ENCODE measurements at places on chromosomes 6 and 20.

DNA sequence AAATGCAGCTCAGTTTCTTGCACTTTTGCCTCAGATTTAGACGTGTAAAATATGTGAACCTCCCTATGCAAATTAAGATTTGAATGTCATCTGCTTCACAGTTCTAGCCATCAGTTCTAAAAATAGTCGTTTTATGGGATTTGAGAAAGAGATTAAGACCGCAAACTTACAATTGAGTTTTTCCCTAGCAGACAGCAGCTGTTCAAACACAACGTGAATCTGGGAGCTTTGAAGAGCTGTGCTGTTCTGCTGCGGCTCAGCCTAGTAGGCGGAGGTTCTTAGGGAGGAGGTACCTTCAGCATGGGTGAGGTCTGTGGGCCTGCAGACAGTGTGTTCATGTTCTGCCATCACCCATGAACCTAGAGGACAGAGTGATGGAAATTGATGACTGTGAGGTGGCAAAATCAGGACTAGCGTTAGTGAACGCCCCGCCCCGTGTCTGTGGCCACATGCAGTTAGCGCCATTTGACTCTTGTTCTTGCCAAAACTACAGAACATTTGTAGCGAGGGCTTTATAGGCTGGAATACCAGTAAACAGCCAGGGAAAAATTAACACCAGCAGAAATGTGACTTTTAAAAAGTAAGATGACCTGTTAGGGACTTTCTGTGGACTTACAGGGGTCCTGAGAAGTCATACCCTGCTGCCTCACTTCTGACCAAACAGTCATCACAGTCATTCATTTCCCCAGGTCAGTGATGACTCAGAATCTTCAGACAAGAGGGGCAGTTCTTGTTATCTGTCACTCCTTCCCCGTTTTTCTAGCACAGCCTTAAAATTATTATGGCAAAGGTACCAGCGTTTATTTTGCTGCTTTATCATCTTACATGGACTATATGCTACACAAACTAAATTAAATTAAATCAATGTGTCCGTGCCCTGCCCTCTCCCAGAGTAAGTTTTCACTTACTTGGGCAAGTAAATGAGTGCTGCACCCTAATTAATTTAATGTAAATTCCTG, 84.3 kb upstream of the TMEM181 start:
- no peak for DNase-seq

DNA sequence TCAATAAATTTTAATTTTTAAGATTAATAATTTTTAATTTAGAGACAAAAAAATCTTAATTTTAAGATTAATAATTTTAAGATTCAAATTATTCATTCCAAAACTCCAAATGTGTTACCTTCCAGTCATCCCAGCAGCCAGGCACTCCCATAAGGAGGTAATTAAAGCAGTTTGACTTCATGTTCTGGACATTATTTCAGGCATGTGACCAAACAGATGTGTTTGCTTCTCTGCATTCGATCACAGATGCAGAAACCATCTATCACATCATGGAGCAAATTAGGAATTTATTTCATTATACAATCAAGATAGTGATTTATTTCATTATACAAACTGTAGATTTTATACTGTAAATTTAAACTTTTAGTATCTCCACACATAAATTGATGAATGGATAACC, 150.3 kb downstream of the AKAP7 start:
- no peak for DNase-seq

DNA sequence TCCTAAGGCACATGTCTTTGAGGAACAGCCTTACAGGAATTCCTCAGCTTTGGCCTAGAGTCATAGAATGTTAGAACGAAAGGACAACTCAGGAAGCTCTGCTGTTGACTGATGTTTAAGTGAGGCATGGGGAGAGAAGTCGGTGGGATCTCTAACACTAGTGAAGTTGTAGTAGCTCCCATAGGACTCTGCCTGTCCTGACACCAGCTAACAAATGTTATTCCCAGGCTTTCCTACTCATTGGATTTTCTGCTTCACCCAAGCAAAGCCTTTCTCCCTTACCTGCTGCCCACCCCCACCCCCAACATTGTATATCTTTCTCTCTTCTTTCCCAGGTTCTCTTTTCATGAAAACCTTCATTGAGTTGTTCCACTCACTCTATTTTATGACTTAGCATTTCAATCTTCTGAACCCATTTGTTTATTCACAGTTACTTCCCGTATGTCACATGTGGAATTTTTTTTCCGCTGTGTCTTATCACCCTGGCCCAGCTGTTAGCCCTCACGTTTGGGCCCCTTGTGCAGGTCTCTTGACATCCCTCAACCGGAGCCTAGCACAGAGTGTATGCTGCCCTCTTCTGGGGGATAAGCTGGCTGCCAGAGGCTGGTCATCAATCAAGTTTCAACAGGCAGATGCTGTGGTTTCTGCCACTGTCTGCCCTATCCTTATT, 39.2 kb upstream of the RNF8 start:
- no peak for DNase-seq

- no peak for DNase-seq
Measured at GRCh38 chr6:47380251-47380650, 70.5 kb upstream of the TNFRSF21 start.

DNA sequence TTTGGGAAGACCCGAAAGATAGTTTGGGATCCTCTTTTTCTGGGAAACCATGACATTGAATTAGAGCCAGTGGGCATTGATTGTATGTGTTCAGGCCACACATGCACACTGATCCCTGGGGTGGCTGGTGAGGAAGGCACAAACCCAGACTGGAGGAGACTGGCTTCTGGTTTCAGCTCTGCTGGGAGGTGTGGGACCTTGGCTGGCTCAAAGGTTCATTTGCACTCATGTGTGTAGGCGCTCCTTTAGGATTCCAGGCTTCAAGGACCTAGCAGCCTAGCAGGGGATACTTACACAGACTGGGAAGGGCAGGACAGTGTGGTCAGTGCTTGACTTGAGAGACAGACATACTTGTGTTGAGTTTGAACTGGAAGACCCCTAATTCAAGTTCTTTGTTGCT, 7.2 kb downstream of the RIN2 start:
- no peak for DNase-seq

- DNase-seq = no peak
Measured at GRCh38 chr6:21026576-21027273, 492.5 kb downstream of the CDKAL1 start.

DNA sequence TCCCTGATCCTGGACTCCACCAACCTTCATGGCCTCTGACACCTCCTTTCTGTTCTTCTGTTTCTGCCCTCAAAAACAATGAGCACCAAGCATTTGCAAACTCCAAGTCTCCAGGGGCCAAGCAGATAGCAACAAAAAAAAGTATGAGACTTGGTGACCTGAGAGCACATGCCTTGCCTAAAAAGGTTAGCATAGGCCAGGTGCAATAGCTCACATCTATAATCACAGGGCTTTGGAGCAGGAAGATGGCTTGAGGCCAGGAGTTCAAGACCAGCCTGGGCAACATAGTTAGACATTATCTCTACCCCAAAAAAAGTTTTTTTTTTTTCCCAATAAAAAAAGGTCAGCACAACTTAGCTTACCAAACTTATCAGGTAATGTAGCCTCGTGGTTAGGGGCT, 13.7 kb upstream of the HM13 start:
- no peak for DNase-seq

DNA sequence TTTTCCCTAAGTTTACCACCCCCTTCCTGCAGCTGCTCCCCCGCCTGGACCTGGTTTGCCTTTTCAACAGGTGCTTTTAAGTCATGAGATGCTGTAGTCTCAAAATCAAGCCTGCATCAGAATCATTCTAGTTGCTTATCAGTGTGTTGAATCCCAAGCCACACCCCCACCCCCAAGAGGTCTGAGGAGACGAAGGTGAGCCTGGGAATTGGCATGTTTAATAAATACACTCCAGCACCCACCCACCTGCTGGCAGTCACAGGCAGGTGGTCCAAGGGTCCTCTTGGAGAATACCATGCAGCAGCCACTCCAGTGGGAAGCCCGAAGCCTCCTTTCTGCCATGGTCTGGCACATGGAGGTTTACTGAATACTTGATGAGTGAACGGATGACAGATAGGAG, 1.1 kb upstream of the ADIG start:
- no peak for DNase-seq

DNA sequence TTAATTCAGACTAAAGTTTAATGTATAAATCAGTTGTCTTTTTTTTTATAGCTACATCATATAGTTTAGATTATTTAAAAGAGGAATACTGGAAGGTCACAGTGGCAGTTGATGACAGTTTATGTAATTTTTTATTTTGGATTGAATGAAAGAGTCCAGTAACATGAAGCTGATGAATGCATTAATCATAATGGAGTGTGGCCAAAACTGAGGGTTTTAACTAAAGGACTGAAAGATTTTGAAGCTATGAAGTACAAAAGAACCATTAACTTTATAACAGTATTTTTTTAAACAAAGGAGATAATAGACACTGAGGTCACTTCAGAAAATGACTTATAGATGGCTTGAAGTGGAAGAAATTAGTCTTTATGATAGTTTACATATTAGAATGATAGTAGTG, 41.3 kb downstream of the TRMT11 start:
- DNase-seq = no peak

DNA sequence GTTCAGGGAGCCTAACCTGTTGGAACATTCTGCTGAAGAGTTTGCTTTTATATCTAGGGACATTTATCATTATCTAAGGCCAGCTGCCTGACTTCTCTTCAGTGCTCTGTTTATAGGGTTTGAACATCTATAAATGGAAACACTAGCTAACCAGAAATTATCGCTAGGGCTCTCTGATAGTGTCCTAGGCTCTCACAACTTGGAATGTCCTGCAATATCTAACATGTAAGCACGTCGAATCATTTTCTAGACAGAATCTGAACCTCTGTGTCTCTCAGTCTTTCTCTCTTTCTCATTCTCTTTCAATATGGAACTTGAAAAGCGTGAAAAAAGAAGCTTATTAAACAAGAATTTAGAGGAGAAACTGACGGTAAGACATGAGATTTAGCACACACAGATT, 92.5 kb upstream of the MLIP start:
- DNase-seq = no peak

DNA sequence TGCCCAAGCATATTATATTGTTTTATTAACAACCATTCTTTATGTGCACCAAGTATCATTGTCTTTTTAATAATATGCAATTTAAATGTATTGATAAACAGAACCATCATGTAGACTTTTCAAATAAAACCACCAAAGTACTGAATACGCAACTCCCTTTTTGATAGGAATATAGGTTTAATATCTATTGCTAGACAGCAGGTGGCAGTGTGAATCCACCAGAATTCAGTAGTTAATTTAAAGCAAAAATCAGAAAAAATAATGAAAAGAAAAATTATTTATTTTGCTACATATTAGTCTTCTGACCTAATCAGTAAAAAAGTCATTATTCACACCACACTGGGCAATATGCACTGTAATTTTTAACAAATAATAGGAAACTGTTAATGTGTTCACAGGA, 143.7 kb downstream of the KLHL32 start:
- no peak for DNase-seq

DNA sequence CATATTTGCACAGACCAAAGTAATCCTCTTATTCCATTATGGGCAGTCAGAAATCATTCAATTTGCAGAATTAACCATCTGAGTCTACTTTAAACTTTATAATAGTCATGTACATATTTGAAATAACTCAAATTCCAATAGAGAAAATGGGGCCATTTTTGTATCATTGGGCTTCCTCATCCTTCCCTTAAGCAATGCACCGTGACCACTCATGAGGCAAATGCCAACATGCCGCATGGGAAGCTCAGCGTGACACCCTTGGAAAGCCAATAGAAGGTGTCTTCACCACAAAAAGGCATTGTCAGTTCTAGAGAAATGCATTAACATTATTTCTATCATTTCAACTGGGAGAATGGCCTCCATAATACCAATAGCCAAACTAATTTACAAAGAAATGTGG, 38.5 kb downstream of the SIM1 start:
- DNase-seq = no peak

GRCh38 chr6:25927756-25928216, 2.7 kb downstream of the SLC17A2 start:
- DNase-seq = no peak

- no peak for DNase-seq
Measured at GRCh38 chr20:24488800-24489175, 19.4 kb downstream of the SYNDIG1 start.

- no peak for DNase-seq
Measured at GRCh38 chr20:53935344-53936084, 134.9 kb downstream of the BCAS1 start.

GRCh38 chr6:21390532-21391213, 202.9 kb upstream of the SOX4 start:
- no peak for DNase-seq

DNA sequence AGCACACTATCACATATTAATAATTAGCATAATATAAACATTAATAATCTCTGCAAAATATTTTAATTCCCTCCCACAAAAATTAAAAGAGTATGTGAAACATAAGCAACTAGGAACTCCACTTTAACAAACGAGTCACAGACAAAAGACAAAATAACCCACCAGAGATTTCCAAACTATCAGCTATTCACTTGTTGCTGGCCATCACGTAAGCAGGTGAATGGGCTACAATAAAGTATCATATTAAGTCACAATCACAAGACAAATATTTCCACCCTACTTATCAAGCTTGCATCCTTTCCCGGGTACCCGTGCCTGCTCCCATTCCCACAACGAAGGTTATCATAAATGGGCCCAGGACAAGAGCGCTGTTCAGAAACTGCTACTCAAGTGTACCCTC, 2.5 kb downstream of the HDAC2 start:
- DNase-seq = no peak

- DNase-seq = no peak
Measured at GRCh38 chr6:102848210-102848609, 1454.7 kb downstream of the GRIK2 start.

- no peak for DNase-seq
Measured at GRCh38 chr6:121319112-121319553, 15.1 kb downstream of the TBC1D32 start.

- DNase-seq = no peak
Measured at GRCh38 chr6:819122-819521, 126.2 kb upstream of the EXOC2 start.

DNA sequence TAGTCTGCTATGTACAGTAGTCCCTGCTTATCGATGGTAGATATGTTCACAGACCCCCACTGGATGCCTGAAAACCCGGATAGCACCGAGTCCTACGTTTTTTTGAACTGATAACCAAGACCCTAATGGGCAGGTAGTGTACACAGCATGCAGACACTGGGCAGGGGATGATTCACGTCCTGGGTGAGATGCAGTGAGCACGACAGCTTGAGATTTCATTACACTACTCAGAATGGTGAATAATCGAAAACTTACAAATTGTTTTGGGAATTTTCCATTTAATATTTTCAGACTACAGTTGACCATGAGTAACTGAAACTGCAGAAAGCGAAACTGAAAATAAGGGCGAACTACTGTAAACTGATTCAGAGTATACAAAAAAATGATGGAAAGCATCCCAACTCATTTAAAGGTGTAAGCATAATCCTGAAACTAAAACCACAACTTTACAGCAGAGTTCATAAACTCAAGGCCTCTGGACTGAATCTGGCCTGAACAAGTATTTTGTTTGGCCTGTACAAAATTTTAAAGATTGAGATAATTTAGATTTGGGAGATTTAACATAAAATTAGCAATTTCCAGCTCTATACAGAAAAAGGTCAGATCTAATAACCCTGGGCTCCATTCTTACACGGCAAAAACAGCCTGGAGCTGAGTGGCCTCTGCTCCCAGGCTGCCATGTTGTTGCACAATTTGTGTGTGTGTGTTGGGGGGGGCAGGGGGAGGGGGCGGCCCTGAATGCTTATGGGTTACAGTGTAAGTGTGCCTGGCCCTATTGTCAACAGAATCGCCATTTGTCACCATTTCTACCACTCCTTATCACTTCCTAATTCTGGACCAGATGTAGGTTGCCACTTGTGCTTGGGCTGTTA, 34.9 kb downstream of the RNF24 start:
- no peak for DNase-seq
